ENCODE measurements at places on chromosomes 4 and X. TPM values are rescaled to one million over a fixed set of nuclear protein-coding genes. Genes with fewer than 3 reads are reported as not detected.

The SUPT20HL2 gene
- total RNA-seq: not detected

DNA sequence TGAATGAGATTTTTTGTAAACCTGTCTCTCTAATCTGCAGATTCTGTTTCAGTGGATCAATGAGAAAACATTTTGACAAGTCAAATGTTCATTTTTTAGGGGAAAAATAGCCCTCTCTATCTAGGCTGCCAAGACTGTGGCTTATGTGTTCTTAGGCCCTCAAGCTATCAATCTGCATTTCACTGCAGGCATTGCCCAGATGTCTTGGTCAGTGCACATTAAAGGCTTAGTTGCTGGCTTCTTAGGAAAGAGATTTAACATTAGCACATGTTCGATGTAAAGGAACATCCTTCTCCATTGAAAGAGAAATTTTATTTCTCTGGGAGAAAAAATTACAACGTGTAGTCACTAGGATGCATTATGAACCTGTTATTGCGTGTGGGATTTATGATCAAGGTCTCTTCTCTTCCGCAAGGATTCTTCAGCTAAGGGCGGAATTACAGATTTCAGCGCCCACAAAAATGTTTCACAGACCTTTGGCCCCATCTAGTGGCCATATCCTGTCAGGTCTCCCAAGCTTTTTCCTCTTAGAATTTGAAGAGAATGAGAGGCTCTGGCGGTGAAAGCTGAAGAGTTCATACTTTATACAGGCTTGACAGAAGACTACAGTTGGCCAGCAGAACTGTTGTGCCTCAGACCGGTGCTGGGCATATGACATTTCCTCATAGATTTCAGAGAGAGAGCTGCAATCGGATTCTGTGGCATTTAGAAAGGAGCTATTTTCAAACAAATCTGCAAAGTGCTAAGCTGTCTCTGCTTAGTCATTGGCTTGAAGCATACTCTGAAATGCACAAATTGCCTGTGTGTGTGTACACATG is 144.6 kb upstream of the NOCT start:
- H3K36me3 ChIP-seq: no peaks in the 10 kb centered on the region
- H3K27me3 ChIP-seq: no peaks in the 10 kb centered on the region
- H3K4me3 ChIP-seq: no peak overlapping the region
- H3K27ac ChIP-seq: no peak overlapping the region
- DNase-seq: peak; percentile 7

The DUSP9 gene
- total RNA-seq: 0.10 TPM

The DMP1 gene
- total RNA-seq: not detected

GRCh38 chrX:145393702-145394235 is 146.5 kb downstream of the SPANXN1 start:
- H3K4me1 ChIP-seq: no peaks in the 10 kb centered on the region
- H3K27me3 ChIP-seq: no peaks in the 10 kb centered on the region
- no peak overlapping the region for H3K4me3 ChIP-seq
- no peak for DNase-seq

The ALG13 gene
- 30.5 TPM for total RNA-seq

GRCh38 chr4:13359809-13360208 is 124.3 kb downstream of the RAB28 start:
- no peak overlapping the region for H3K4me3 ChIP-seq
- H3K4me1 ChIP-seq: no peaks in the 10 kb centered on the region
- H3K27ac ChIP-seq: no peak overlapping the region
- DNase-seq: no peak

GRCh38 chrX:93673056-93673868 is at the start of gene NAP1L3:
NAP1L3 (minus strand) TSS chrX:93673578; CDS start chrX:93673304, 274 bp downstream.
- H3K27ac ChIP-seq: no peak within 1 kb of the TSS
- H3K4me3 ChIP-seq: no peak within 1 kb of the TSS
- no peak for DNase-seq
- no peaks in the 10 kb centered on the region for H3K4me1 ChIP-seq
- no peaks in the 10 kb centered on the region for H3K36me3 ChIP-seq

DNA sequence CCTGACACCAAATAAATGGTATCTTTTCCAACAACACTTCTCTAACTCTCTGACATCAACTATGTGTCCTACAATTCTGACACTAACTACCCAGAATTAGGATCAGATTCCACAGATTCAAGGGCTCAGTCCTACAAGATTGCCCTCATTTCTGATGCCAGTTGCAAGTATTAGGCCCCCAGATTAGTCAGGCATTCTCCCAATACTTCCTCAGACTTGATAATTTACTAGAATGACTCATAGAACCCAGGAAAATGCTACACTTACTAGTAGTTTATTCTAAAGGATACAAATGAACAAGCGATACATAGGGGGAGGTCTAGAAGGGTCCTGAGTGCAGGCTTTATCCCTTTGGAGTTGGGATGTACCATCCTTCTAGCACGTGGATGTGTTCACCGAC is 8.5 kb downstream of the TIGD2 start:
- no peaks in the 10 kb centered on the region for H3K36me3 ChIP-seq
- no peaks in the 10 kb centered on the region for H3K27me3 ChIP-seq
- no peak overlapping the region for H3K4me3 ChIP-seq
- no peak overlapping the region for H3K27ac ChIP-seq
- DNase-seq: no peak
- H3K4me1 ChIP-seq: no peaks in the 10 kb centered on the region

- peak within 1 kb of the TSS; percentile 62 for H3K4me3 ChIP-seq
- peaks cover 3% of the 10 kb centered on the region for H3K4me1 ChIP-seq
- peak; percentile 12 for DNase-seq
- no peak within 1 kb of the TSS for H3K27ac ChIP-seq
Measured at GRCh38 chr4:74444891-74445642, at the start of gene AREG. AREG (plus strand) TSS chr4:74445136; CDS start chr4:74445346, 210 bp downstream.

The MAGEA9 gene
- not detected for total RNA-seq

DNA sequence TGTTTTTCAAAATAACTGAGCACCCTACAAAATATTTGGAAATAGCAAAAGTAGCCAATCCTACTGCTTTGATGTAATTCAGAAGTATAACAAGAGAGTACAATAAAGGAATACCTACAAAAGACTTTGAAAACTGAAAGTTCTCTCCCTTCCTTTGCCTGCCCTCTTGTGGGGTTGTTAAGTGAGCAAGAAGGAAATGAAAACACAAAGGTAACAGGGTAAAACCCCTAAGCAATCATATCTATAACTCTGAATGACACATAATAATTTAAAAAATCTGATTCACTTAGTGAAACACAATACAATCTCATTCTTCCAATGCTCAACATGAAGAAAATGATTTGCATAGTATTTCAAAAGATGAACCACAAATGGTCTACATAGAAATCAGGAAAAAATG is 98.2 kb downstream of the FRYL start:
- no peak overlapping the region for H3K4me3 ChIP-seq
- H3K27ac ChIP-seq: no peak overlapping the region
- peaks cover 13% of the 10 kb centered on the region for H3K4me1 ChIP-seq

DNA sequence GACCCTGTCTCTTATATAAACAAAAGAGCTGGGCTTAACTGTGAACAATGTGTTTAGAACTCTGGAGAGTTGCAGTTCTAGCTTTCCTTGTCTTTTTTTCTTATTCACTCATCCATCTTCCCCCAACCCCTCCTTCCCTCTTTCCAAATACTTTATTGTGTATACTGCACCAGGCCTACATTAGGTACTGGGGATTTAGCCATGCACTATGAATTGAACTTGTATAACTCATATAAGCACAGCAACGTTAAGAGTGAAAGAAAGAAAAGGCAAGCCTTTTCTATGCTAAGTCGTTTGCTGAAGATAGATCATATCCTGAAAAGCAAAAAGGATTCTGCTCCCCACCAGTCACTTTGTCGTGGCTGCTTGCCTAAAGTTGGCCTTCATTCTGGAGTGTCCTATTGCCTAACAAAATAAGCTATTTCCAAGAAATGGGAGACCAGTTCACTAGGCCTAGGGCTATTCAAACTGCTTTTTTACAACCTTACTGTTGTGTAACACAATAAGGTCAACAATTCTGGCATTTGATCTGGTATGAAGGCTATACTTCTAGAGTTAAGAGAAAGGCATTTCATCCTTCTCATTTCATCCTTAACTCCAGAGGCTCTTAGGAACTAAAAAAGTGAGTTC is 32.2 kb downstream of the CCNI start:
- no peak overlapping the region for H3K27ac ChIP-seq
- no peak overlapping the region for H3K4me3 ChIP-seq
- DNase-seq: no peak

- no peaks in the 10 kb centered on the region for H3K4me1 ChIP-seq
- no peaks in the 10 kb centered on the region for H3K36me3 ChIP-seq
- H3K4me3 ChIP-seq: no peak overlapping the region
- no peak for DNase-seq
- no peak overlapping the region for H3K27ac ChIP-seq
Measured at GRCh38 chr4:94722748-94723147, 35.0 kb upstream of the BMPR1B start.

The RPS3A gene
- total RNA-seq: 2,962 TPM

The FBXL5 gene
- 31.9 TPM for total RNA-seq

- H3K27ac ChIP-seq: no peak overlapping the region
- DNase-seq: no peak
- no peaks in the 10 kb centered on the region for H3K27me3 ChIP-seq
Measured at GRCh38 chr4:72305080-72305479, 263.9 kb downstream of the ADAMTS3 start.

- H3K27me3 ChIP-seq: no peaks in the 10 kb centered on the region
- DNase-seq: no peak
- H3K4me1 ChIP-seq: peaks cover 21% of the 10 kb centered on the region
- H3K27ac ChIP-seq: peak overlapping the region; percentile 42
- H3K36me3 ChIP-seq: no peaks in the 10 kb centered on the region
- H3K4me3 ChIP-seq: no peak overlapping the region
Measured at GRCh38 chr4:6152869-6153705, 47.3 kb downstream of the JAKMIP1 start.

The GIMD1 gene
- total RNA-seq: not detected
